ENCODE measurements at places on chromosomes 4 and X.

GRCh38 chr4:142406917-142407501 is 439.1 kb downstream of the INPP4B start:
- peaks cover 17% of the 10 kb centered on the region for H3K4me1 ChIP-seq
- no peak for DNase-seq
- H3K36me3 ChIP-seq, result no peaks in the 10 kb centered on the region
- H3K27me3 ChIP-seq, result no peaks in the 10 kb centered on the region
- peak overlapping the region; percentile 59 for H3K4me3 ChIP-seq

DNA sequence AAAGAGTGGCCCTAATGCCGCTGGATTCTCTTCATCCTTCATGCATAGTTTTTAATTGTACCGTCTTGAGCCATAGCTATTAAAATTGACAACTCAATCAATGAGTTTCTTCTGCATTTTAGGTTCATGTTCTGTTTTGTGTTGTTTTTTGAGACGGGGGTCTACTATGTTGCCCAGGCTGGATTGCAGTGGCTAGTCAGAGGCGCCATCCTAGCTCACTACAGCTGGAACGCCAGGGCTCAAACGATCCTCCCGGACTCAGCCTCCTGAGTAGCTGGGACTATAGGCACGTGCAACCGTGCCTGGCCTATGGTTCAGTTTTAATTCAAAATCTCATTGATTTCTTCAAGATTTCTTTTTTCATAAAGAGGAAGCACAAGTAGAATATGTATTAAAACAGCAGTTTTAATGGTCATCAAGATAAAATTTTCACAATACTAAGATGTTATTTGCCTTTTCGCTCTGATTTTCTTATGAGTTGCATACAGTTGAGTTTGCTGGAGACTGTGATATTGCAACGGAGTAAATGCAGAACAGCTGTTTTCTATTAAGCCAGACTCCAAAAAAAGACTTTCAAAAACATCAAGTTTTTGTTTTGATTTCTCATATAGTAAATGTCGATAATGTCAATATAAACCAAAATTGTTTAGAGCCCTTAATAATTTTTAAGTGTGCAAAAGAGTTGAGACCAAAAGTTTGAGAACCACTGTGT is 1.1 kb upstream of the STX18 start:
- no peaks in the 10 kb centered on the region for H3K27me3 ChIP-seq
- H3K4me3 ChIP-seq, result peak overlapping the region; percentile 99
- no peak overlapping the region for H3K27ac ChIP-seq
- H3K36me3 ChIP-seq, result no peaks in the 10 kb centered on the region
- H3K4me1 ChIP-seq, result peaks cover 12% of the 10 kb centered on the region

- no peak overlapping the region for H3K4me3 ChIP-seq
- no peaks in the 10 kb centered on the region for H3K27me3 ChIP-seq
- no peaks in the 10 kb centered on the region for H3K36me3 ChIP-seq
- H3K27ac ChIP-seq, result no peak overlapping the region
Observed at GRCh38 chrX:35890699-35891098, 28.8 kb upstream of the CFAP47 start.

DNA sequence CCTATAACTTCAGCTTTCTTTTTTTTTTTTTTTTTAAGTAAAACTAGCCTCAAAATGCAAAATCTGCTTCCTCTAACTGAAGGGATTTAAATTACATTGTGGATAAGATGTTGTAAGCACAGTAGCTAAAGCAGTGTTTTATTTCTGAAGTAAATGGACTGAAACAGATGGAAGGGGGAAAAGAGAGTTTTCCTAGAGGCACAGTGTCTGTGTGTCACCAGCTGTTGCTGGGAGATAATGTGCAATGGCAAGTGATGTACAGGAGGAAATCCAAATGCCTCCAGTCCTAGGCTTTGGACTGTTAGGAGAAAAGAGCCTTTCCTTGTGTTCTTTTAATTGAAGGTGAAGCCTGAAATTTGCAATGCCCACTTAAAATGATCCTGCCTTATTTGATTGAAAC is 672.1 kb downstream of the GRXCR1 start:
- H3K27me3 ChIP-seq, result no peaks in the 10 kb centered on the region
- no peaks in the 10 kb centered on the region for H3K36me3 ChIP-seq
- DNase-seq, result no peak
- H3K4me1 ChIP-seq, result no peaks in the 10 kb centered on the region
- no peak overlapping the region for H3K27ac ChIP-seq

- DNase-seq, result no peak
- H3K27ac ChIP-seq, result no peak overlapping the region
- no peaks in the 10 kb centered on the region for H3K4me1 ChIP-seq
- H3K36me3 ChIP-seq, result no peaks in the 10 kb centered on the region
- H3K4me3 ChIP-seq, result no peak overlapping the region
- no peaks in the 10 kb centered on the region for H3K27me3 ChIP-seq
Observed at GRCh38 chr4:185244763-185245162, 35.4 kb downstream of the SNX25 start.

- H3K36me3 ChIP-seq, result no peaks in the 10 kb centered on the region
- no peak overlapping the region for H3K27ac ChIP-seq
- DNase-seq, result no peak
- H3K27me3 ChIP-seq, result peaks cover 4% of the 10 kb centered on the region
Observed at GRCh38 chr4:52071791-52072546, 20.9 kb downstream of the SPATA18 start.

- DNase-seq, result no peak
- H3K4me1 ChIP-seq, result no peaks in the 10 kb centered on the region
- no peaks in the 10 kb centered on the region for H3K36me3 ChIP-seq
- no peak overlapping the region for H3K4me3 ChIP-seq
Observed at GRCh38 chr4:120881846-120882245, 40.7 kb downstream of the PRDM5 start.

- no peak overlapping the region for H3K4me3 ChIP-seq
- H3K27me3 ChIP-seq, result no peaks in the 10 kb centered on the region
- no peak overlapping the region for H3K27ac ChIP-seq
Observed at GRCh38 chr4:143089291-143089690, 95.4 kb upstream of the USP38 start.

DNA sequence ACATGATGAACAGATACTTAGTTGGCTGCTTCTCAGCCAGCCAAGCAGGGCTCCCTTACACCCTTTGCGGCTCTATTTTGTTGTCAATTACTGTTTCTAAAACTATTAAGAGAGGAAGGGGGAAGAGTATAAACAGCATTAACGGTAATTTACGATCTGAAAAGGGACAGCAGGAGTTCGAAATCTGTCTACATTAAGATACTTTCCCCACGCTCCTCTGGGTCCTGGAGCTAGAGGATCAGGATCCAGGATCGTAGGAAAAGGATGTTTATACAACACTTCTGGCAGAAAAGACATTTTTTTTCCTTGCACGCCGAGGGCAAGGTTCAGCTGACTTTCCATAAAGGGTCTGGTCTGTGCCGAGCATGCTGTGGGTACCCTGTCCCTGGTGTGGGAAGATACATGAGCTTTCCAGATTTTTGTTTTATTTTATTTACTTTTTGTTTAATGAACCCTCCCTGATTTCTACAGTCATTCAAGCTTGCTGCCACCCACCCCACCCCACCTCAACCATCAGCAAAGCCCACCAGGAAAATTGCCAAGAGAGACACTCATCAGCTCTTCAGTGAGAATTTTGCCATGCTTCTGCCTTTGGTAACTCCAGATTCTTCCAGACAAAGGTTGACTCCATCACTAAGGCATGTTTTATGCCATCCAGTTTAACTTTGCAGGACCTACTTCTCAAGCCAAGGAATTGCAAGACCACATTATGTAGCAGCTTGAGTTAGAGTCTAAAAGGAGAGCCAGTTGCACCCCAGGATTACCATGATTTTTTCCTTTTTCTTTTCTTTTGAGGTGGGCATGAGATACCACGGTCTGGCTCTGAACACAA is 188.1 kb downstream of the QDPR start:
- no peak overlapping the region for H3K27ac ChIP-seq
- peaks cover 8% of the 10 kb centered on the region for H3K4me1 ChIP-seq
- DNase-seq, result no peak

DNA sequence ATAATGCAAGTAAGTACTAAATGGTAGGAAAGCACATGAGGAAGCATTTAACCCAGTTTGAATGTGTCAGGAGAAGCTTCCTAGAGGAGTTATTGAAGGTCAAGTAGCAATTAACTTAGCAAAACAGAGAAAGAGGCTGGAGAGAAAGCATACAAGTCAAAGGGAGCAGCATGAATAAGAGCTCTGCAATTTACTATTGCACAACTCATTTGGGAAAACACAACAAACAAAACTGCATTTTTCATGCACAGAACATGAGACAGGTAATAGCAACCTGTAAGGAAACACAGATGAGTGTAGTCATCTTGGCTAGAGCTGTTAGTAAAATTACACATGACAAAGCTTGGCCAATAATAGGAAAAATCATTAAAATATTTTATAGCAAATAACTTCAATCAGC is 538.1 kb downstream of the PPP4R3C start:
- no peaks in the 10 kb centered on the region for H3K27me3 ChIP-seq
- no peak for DNase-seq
- H3K4me1 ChIP-seq, result no peaks in the 10 kb centered on the region
- H3K27ac ChIP-seq, result no peak overlapping the region
- H3K4me3 ChIP-seq, result no peak overlapping the region

- H3K4me1 ChIP-seq, result no peaks in the 10 kb centered on the region
- no peak overlapping the region for H3K27ac ChIP-seq
- no peaks in the 10 kb centered on the region for H3K27me3 ChIP-seq
- no peak for DNase-seq
- no peaks in the 10 kb centered on the region for H3K36me3 ChIP-seq
Observed at GRCh38 chr4:124515591-124515990, 196.9 kb downstream of the ANKRD50 start.

GRCh38 chr4:47221721-47222120 is 190.4 kb downstream of the GABRB1 start:
- H3K36me3 ChIP-seq, result no peaks in the 10 kb centered on the region
- H3K27ac ChIP-seq, result no peak overlapping the region
- H3K4me1 ChIP-seq, result no peaks in the 10 kb centered on the region
- H3K27me3 ChIP-seq, result no peaks in the 10 kb centered on the region
- DNase-seq, result no peak

DNA sequence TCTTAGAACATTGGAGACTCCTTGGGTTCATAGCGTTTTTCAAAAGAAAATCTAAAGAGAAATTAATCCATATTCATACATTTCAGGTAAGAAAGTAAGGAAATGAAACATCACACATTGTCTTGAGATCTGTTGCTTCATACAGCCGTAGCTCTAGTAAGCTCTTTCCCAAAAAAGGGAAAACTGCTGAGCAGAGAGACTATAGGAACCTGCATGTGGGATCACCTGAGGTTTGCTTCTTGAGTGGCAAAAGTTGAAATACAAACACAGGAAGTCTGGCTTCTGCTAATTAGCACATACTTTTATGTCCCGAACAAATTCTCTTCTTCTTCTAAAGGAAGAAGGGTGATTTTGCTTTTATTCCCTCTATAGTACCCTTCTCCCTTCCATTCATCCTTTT is 57.7 kb downstream of the MRPL1 start:
- H3K27ac ChIP-seq, result no peak overlapping the region
- DNase-seq, result no peak
- H3K36me3 ChIP-seq, result peaks cover 8% of the 10 kb centered on the region
- no peak overlapping the region for H3K4me3 ChIP-seq

DNA sequence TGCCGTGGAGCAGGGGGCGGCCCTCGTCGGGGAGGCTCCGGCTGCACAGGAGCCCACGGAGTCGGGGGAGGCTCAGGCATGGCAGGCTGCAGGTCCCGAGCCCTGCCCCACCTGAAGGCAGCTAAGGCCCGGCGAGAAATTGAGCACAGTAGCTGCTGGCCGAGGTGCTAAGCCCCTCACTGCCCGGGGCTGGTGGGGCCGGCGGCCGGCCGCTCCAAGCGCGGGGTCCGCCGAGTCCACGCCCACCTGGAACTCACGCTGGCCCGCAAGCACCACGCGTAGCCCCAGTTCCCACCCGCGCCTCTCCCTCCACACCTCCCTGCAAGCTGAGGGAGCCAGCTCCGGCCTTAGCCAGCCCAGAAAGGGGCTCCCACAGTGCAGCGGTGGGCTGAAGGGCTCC is 589.4 kb downstream of the PPP4R3C start:
- H3K4me3 ChIP-seq, result no peak overlapping the region
- DNase-seq, result no peak
- no peaks in the 10 kb centered on the region for H3K4me1 ChIP-seq
- H3K36me3 ChIP-seq, result no peaks in the 10 kb centered on the region

GRCh38 chrX:141278306-141278705 is 36.0 kb upstream of the SPANXC start:
- no peak for DNase-seq
- no peak overlapping the region for H3K27ac ChIP-seq
- H3K4me3 ChIP-seq, result no peak overlapping the region
- H3K36me3 ChIP-seq, result no peaks in the 10 kb centered on the region

DNA sequence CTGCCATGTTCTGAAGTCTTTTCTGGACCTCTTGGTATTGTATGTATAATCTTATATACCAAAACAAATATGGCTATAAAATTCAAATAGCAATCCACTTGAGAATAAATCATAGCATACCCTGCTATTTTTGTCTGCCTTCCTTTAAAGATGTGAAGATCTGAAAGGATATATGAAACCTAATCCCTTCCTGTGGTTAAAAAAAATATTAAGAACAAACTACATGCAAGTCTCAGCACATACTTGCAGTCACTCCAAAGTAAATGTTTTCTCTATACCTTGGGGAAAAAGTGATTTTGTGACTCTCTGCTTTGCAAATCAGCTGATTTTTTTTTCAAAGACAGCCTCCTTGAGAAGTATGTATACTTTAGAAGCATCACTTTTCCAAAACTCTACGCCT is 322.9 kb downstream of the ANKRD50 start:
- H3K4me3 ChIP-seq, result no peak overlapping the region
- H3K36me3 ChIP-seq, result no peaks in the 10 kb centered on the region
- no peaks in the 10 kb centered on the region for H3K4me1 ChIP-seq

DNA sequence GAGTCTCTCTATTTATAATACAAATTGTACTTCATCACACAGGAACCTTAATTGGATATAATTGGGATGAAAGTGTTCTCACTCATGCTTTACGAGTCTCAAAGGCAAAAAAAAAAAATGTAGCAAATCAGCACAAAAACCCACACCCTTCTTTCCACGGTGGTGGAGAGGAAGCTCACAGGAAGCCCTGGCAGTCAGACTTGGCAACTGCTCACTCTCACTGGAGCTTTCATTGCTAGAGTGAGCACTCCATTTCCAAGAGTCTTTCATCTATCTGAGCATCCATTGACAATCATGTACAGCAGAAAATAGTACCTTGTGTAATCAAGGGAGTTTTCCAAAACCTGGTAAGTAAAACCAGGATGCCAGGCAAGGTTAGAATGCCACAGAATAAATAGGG is 2159.4 kb upstream of the AGA start:
- H3K27ac ChIP-seq, result no peak overlapping the region
- no peaks in the 10 kb centered on the region for H3K36me3 ChIP-seq
- no peak for DNase-seq
- H3K27me3 ChIP-seq, result no peaks in the 10 kb centered on the region

- DNase-seq, result no peak
- no peak overlapping the region for H3K27ac ChIP-seq
- no peak overlapping the region for H3K4me3 ChIP-seq
- H3K27me3 ChIP-seq, result no peaks in the 10 kb centered on the region
- H3K4me1 ChIP-seq, result peaks cover 2% of the 10 kb centered on the region
Observed at GRCh38 chr4:75634951-75635350, 4.6 kb upstream of the CDKL2 start.

DNA sequence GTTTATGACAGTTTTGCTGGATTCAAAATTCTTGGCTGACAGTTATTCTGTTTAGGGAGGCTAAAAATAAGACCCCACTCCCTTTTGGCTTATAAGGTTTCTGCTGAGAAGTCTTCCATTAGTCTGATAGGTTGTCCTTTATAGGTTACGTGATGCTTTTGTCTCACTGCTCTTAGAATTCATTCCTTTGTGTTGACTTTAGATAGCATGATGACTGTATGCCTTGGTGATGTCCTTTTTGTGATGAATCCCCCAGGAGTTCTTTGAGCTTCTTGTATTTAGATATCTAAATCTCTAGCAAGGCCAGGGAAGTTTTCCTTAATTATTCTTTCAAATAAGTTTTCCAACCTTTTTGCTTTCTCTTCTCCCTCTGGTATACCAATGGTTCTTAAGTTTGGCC is 36.4 kb downstream of the DCLK2 start:
- no peak overlapping the region for H3K27ac ChIP-seq
- H3K36me3 ChIP-seq, result no peaks in the 10 kb centered on the region
- no peak for DNase-seq
